ENCODE measurements at places on chromosomes 6 and 20.

- DNase-seq, result no peak
These were observed 69.0 kb upstream of the CITED2 start for GRCh38 chr6:139443231-139444112.

- no peak for DNase-seq
These were observed 49.1 kb downstream of the NFATC2 start for GRCh38 chr20:51493346-51493791.

- no peak for DNase-seq
These were observed 47.2 kb downstream of the FIG4 start for GRCh38 chr6:109738255-109738654.

DNA sequence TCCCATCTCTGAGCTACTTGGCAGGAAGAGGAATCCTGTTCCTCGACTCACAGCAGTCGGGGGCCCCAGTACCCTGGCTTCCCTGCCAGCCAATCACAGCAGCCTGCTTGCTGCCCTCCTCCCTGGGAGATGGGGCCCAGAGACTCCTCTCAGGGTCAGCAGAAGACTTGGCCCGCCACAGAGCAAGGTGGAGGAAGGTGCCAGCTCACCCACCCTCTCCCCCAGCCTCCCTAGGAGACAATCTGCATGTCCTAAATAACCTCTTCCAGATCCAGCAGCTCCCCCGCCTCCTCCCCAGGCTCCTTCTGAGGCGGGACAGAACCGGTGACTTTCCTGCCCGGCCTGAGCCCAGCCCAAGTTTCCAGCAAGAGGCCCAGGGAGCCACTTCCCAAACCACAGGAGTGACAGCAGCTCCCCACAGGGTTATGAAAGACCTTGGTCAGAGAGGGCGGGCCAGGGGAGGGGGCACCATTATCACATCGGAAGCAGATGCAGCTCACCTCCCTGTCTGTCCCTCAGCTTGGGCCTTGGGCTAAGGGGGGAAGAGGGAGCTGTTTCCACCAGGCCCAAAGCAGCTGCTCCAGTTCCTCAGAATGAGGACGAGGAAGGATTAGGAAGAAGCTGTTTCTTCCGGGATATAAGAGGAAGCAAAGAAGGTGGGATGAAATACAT lies 2.3 kb downstream of the CCND3 start:
- DNase-seq, result no peak

DNA sequence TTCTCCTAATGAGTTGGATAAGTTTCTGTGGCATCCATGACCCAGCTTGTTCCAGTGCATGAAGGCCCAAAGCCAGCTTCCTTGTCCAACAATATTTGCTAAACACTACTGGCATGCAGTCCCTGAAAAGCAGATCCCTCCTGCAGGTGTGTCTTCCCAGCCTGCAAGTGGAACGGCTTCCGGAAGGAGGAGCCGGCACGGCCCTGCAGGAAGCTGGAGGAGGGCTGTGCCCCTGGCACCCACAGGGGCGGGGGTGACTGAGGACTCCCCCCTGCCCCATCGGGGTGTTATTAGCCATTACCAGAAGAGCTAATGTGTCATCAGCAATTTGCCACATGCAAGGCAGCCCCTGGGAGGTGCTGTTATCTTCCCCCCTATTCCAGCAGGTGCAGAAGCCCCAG lies 27.4 kb downstream of the NPEPL1 start:
- DNase-seq, result no peak

DNA sequence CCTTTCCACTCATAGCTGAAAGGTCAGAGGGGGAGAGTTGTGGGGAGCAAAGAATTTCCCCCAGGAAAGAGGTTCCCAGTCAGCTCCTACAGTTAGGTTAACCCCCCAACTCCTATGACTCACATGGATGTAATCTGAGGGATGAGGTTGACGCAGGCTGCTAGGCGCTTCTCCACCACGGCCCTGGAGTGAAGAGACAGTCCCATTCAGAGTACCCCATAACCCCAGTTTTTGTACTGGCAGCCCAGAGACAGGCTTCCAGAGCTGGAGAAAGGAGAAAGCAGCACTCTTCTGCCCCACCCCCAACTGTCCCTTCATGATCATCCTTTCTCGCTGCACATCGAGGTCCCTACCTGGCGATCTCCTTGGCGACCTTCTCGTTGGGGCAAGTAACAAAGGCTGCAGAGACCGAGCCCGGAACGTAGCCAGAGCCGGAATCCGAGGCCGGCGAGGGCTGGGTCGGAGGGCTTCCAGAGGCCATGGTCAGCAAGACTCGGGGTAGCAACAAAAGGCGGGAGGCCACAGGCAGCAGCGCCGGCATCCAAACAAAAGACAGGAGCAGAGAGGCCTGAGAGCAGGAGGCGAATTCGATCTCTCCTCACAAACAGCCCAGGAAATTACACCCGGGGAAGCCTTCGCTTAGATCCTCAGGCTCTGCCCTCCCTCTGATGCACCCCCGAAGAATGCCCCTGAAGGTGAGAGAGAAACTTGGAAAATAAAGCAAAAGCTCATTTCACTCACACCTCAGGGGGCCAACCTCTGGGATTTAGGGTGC lies 592 bp downstream of the CUTA start:
- no peak for DNase-seq

GRCh38 chr20:44582311-44583025 lies at the start of gene PKIG:
Gene PKIG (plus strand): TSS chr20:44582579. CDS start chr20:44614557, 31,978 bp downstream.
- no peak for DNase-seq

GRCh38 chr20:58150772-58151171 lies 77.7 kb downstream of the ANKRD60 start:
- DNase-seq, result peak; percentile 17

DNA sequence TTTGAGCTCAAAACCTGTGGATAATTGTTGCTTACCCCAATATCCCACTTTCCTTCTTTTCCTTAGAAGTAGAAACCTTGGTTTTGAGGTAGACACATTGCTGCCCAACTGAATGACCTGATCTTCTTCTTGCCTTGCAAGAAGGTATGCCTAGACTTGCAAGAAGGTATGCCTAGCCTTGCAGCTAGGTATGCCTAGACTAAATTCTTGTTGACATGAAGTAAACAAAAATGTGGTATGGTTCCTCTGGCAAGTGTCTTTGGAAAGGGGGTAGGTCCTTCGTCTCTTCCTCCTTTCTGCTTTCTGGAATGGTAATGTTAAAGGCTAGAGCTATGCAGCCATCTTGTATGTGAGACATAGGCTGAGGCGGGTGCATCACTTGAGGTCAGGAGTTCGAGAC lies 129.2 kb downstream of the GMPR start:
- DNase-seq, result no peak

DNA sequence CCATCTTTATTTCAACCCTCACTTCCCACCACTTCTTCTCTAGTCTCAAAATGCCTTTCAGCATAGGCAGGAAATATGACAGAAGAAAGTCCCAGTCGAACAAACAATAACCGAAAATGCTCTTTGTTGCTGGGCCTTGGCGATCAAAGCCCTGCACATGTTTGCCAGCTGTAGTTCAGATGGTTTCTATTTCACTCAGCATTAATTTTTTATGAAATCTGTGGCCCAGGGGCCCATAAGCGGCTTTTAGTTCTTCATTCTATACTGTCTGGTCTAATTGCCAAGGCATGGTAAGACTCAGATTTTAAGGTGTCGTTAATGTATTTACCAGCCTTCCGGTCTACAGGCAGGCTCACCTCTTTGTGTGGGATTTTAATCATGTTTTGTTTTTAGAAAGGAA lies 10.9 kb upstream of the F13A1 start:
- DNase-seq, result no peak

- DNase-seq, result no peak
These were observed 158.2 kb downstream of the AKAP7 start for GRCh38 chr6:131293472-131293911.

DNA sequence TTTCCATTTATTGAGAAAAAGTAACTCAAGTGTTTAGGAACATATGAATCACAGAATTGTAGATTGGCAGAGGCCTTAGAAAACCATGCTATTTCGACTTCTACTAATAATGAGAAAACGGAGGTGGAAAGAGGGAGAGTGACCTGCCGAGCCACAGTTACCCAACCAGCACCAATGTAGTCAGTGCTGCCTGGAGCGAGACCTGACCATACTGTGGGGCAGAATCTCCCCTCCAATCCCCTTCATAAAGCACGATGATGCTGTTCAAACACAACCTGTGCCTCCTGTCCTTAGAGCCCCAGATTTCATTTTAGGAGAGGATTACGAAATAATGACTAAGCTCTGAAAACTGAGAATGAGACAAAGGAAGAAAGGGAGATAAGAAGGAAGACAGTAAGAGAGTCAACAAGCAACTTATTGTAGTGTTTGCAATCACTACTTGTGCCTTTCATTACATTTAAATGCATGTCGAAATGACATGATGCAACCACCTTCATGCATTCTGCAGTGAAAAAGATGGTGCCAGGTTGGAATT lies 70.6 kb downstream of the ATXN1 start:
- no peak for DNase-seq

DNA sequence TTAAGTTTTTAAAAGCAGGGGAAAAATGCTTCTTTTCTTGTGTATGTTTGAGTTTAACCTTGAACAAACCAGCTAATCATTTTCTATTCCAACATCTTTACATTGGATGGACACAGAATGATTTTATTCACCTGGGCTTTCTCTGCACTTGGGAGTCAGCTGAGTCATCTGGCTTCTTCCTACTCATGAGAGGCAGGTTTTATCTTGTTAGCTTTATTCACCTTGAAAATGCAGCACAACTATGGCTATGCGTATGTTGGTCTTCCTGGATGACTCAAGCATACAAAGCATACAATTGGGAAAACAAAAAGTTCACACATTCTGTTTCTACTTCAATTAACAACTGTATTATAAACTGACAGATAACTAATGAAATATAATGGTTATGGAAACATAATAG lies 737.7 kb downstream of the FRK start:
- no peak for DNase-seq

DNA sequence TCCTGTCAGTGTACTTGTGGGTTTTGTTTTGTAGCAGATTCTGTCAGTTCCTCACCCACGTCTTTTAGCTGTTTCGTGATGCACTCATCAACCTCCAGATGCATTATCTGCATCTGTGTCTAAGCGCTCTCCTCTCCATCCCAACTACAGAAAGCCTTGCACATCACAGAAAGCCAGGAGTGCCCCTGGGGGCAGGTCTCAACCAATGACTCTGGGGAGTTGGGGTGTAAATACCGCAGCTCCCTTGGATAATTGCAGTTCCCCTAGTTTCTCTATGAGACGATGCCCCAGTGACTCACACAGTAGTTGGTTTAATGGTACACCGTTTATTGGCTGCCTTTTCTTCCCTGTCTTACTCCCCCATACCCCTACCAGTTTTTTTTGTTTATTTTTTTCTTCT lies 158.1 kb downstream of the SOX4 start:
- no peak for DNase-seq

GRCh38 chr6:139364302-139364981 lies 10.0 kb downstream of the CITED2 start:
- DNase-seq, result no peak

DNA sequence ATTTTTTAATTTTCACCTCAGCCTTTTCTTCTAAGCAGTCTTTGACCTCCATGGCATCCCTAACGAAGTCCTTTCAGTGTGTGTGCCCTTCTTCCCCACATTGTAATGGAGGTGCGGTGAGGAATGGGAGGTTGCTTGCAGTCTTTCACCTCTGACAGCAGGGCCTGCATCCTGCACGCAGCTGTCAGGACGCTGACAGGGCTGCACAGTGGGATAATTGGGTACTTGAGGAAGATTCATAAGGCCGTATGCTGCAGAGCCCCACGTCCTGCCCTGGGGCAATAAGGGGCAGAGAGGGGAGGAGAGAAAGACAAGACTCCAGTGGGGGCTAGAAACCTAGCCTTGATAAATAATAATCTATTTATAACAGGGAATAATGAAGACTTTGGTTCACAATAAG lies 184.7 kb downstream of the SAMD5 start:
- no peak for DNase-seq

DNA sequence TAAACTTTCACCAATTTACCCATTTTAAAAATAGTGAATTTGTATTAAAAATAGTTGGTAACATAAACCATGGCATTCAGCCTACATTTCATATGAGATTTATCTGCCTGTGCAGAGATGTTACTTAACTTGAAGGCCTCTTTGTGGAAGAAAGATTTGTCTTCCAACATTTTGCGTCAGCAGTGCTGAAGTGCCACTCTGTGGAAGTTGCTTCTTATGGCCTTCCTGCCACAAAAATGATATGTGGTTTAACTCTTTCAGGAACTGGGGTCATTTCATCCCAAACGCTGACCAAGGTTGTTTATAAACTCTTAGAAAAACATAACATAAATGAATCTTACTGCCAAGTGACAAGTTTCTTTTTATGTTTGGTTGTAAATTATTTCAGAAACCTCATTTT lies 246.8 kb downstream of the ARID1B start:
- no peak for DNase-seq

DNA sequence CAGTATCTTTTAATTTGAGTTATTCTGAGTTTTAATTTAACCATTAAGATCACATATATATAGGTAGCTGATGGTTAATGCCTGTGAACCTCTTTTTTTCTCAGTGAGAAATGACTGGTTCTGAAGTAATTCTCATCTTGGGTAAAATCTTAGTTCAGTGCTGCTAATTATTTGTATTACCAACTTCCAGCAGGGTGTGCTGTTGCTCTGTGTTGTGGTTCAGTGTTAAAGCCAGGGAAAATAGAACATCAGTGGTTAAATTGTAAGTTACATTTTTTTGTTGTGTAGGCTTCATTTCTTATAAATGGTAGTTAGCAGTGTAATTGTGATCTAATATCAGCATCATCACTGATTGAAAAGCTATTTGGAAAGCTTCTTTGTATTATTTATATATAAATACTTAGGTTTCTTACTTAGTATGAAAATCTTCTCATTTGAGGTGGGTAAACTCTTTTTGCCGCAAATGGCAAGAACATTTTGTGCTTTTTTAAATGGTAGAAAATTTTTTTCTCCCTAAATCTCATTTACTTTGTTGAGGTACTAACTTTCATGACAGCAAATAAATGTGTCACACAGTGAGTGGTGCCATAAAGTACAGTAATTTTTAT lies 43.7 kb downstream of the CDC5L start:
- DNase-seq, result no peak

- no peak for DNase-seq
These were observed 17.6 kb upstream of the IFNGR1 start for GRCh38 chr6:137236581-137237355.

DNA sequence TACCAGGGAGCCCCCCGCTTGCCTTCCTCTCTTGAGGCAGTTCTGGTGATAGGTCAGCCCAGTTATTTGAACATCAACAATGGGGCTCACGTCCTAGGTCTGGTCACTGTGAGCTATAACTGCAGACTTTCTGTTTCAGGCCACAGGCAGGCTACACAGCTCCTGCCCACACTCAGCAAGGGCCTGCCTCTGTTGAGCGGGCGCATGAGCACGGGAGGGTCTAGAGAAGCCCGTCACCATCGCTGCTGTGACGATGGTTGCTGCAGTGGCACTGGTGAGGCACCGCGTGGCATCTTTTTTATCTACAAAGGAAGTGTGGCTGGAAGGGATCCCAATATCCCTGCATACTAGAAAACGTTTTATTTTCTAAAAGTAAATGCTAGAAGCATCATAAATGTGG lies 77.8 kb downstream of the RAMACL start:
- no peak for DNase-seq

DNA sequence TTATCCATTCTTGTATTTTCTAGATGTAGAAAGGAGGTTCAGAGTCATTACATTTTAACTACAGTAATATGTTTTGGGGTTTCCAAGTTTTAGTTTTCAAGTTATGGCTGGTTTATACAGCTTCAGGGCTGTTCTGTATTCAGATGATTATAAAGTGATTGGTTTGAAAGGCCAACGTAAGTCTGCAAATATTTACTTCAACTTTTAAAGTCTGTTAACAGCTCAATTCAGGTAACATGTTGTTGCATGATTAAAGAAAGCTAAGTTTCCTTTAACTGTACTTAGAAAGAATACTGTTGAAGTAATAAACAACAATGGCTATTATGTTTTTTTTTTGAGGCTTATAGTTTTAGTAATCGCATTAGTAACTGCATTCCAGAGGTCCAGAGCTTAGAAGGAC lies 22.8 kb upstream of the GCLC start:
- no peak for DNase-seq

Measured in NCI-H1436 treated with DMSO at 0.1 percent for 48 hours (cell line).